Astrocyte of the spinal cord (primary cell): ENCODE measurements at places on chromosomes 3 and 15.

GRCh38 chr3:99808163-99808794, 9.4 kb upstream of the CMSS1 start:
- peak; percentile 83 for DNase-seq

GRCh38 chr3:194204042-194204987, 68.4 kb downstream of the HES1 start:
- DNase-seq, result no peak

- no peak for DNase-seq
Measured at GRCh38 chr15:75097939-75098338, 74.5 kb downstream of the PPCDC start.

GRCh38 chr3:177427540-177427939, 230.3 kb upstream of the TBL1XR1 start:
- DNase-seq, result peak; percentile 69

- DNase-seq, result no peak
Measured at GRCh38 chr3:124793054-124793739, 62.9 kb downstream of the UMPS start.

DNA sequence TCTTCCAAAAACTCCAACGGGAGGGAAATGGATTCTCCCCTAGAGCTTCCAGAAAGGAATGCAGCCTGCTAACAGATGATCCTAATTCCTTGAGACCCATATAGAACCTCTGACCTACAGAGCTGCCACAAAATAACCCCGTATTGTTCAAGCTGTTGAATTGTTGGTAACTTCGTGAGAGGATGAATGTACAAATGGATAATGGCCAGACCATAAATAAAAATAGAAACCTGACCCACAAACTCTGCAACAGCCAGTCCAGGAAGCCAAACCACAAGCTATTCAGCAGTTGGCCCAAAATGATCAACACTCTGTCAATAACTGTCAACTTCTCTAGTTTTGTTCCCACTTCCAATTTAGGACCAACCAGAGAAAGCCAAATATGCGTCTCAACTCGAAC, 414.0 kb upstream of the ZNF717 start:
- peak; percentile 2 for DNase-seq

DNA sequence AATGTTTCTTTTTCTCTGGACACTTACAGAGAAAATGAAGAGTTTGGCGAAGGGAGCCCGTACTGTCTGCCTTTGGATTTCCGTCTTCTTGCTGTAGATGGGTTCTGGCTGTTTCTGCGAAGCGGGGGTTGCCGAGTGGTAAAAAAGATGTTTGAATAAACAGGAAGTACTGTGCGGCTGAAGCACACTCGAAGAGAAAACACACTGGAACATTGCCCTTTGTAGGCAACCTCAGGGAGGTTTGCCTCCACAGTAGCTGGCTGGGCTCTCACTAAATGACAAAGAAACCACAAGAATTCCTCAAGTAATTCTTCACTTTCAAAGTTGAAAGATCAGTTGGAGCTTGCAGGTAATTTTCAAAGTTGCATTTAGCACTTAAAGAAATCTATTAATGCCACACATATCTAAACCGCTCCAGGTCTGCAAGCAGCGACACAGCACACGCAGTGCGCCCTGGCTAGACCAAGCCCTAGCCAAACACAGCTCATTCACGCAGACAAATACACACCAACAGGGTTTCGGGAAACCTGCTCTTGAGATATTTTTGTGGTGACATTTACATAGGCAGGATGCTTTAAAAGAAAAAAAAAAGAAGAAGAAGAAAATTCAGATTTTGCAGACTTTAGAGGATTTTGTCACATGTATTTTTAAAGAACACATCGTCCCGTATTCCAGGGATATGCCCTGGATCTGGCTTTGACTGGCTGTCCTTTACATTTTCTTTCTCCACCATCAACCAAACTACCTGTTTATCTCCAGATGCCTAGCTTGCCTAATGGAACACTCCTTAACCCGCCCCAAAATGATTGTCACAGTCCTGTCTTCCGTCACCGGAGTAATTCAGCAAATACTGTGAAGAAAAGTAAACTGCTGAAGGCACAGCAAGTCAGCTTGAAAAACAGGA, 452.8 kb downstream of the FOXP1 start:
- DNase-seq, result peak; percentile 90

GRCh38 chr3:155995525-155996370, 124.6 kb upstream of the KCNAB1 start:
- DNase-seq, result peak; percentile 55

GRCh38 chr3:105317841-105318240, 48.9 kb upstream of the ALCAM start:
- DNase-seq, result no peak

GRCh38 chr3:190446573-190447279, 3.0 kb downstream of the TMEM207 start:
- DNase-seq, result no peak

GRCh38 chr15:96307856-96308394, 22.6 kb upstream of the NR2F2 start:
- no peak for DNase-seq

DNA sequence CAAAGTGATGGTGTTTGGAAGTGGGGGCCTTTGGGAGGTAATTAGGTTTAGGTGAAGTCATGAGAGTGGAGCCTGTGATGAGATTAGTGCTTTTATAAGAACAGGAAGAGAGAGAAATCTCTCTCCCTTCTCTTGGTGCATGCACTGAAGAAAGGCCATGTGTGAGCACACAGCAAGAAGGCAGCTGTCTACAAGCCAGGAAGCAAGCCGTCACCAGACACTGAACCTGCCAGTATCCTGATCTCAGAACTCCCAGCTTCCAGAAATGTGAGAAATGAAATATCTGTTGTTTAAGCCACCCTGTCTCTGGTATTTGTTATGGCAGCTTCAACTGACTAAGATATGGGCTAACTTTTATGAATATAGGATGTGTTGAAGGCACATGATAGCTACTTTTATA, 72.6 kb downstream of the REC114 start:
- no peak for DNase-seq

- no peak for DNase-seq
Measured at GRCh38 chr3:187011915-187012314, 81.6 kb downstream of the ST6GAL1 start.

DNA sequence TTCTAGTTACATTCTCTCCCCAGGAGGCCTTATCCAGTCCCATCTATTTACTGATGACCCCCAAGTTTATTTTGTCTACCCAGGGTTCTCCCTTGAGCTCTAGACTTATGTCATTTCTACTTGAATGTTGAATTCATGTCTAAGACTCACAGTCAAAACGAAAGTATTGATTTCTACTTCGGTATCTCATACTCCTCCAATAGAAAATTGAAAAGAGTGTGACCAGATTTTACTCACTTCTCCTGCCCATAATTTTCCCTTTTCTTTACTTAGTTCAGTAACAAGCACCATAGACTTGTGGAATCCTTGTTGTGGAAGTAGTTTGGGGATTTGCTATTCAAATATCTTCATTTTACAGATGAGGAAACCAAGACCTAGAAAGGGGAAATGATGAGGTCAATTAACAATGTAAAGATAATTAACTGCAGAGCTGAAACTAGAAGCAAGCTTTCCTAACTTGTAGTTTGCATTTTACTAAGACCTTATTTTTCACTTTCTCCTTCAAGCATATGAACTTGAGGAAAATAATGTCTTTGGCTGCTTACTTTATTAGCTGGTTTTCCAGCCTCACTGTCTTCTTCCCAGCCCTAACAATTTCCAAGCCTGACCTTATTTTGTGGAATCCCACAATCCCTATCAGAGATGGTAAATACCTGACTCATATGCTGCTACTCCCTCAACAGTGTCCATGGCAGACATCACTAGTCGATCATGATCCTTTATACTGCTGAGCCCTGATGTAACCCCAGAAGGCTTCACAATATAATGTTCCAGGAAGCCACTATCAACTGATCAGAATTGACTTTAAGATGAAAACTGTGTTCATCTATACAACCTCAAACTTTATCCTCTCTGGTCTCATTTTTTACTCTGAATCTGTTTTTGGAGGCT, 123.9 kb upstream of the AGBL1 start:
- DNase-seq, result peak; percentile 14

- peak; percentile 93 for DNase-seq
Measured at GRCh38 chr3:171809861-171810628, at the start of gene PLD1. Gene PLD1 (minus strand): TSS chr3:171810483. CDS start chr3:171738051, 72,432 bp downstream.

DNA sequence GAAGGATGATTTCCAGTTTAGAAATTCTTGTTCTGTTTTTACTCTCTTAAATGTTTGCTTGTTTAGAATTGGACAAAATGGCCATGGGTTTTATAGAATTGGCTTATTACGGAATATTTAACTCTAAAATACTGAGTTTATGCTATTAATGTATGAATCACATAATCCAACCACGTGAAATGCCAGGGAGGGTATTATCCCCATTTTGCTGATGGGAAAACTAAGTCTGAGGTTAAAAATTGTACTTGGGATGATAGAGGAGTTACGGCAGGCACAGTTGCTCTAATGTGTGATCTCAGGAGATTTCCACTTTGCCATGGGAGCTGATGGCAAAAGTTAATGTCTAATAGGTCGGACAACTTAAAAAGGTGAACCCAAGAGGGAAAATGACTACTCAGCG, 194.4 kb downstream of the ITPR1 start:
- DNase-seq, result no peak

DNA sequence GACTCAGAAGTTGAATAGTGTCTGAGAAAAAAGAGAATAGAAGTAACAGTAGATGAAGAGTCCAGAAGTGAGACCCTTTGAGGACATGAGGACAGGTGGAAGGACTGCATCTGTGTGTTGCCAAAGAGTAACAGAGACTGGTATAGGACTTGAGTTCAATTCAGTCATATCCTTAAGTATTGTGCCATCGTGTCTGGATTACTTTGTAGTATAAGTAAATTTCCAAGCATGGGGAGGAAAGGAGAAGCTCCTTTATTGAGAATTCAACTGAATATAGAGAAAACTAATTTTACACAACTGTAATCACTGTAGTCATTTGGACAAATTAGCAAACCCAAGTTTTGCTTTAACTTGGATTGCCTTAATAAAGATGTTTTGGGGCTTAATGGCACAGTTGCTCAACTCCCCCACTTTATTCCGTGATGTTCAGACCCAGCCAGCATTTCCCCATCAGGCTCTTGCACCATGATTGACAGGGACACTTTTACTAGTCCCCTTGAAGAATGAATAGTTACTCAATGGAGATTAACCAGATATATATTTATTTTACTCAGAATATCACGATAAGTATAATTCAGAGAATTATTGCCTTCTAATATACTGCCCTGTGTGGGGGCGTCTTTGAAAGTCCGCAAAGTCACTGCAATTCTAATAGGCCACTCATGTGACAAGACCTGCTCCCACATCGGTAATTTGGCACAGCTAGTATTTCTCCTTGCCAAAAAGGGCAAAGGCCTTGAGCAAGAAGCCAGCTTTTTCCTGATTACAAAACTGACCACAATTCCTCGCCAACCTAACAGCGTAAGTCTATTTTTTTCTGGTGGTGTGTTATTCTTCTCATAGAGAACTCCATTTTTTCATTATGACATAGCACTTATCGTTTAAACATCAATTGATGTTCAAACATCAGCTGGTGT, 61.3 kb downstream of the PPARG start:
- DNase-seq, result peak; percentile 37

DNA sequence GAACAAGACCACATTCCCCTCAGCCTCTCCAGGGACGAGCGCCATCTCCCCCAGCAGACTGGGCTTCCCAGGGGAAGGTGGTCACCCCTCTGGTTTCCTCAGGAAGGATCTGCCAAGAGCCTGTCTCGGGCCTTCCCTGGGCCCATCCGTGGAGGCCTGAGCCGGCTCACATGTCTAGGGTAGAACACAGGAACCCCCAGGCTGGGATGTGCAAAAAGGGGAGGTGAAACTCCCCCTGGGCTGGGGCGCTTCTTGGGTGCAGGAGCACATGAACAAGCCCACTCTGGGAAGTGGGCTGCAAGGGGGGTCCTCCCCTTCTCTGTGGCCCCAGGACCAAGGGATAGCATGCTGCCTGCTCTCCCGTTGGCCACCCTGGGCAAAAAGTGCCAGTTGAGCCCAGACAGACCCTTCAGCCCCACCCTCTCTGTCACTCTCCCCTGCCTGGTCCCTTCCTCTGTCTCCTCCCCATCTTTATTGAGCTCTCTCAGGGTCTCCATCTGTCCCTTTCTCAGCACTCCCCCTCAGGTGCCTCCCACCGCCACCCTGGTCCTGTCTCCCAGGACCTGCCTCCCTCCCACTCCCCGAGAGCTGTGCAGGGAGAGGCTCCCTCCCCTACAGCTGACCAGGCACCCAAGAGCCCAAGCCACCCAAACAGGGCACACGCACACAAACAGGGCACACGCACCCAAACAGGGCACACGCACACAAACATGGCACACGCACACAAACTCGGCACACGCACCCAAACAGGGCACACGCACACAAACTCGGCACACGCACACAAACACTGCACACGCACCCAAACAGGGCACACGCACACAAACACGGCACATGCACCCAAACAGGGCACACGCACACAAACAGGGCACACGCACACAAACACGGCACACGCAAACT, 864 bp downstream of the SEMA3G start:
- DNase-seq, result no peak

GRCh38 chr3:151788401-151788800, 25.5 kb upstream of the AADAC start:
- DNase-seq, result no peak

GRCh38 chr3:66353530-66353929, 132.7 kb downstream of the SLC25A26 start:
- peak; percentile 77 for DNase-seq

DNA sequence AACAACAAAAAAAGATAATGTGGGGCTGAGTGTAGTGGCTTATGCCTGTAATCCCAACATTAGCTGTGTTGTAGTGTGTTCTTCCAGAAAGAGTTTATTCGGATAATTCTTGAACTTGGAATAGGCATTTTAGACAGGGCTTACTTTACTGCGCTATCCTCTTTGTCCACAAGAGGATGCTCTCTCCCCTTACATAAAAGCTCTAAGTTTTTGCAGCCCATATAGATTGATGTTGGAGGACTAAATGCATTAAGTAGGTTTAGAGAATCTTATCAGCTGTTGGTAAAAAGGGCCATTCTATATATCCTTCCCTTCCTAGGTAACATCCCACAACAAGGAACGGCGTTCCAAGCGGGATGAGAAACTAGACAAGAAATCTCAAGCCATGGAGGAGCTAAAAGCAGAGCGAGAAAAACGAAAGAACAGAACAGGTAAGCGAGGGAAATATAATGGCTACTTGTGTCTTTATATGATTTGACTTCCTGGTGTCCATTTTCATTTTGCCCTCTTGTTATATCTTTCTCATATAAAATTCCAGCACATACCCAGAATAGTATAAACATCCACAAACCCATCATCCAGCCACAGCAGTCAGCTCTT, 27.8 kb upstream of the ITPKA start:
- peak; percentile 69 for DNase-seq

- DNase-seq, result no peak
Measured at GRCh38 chr15:36575266-36575665, 4.2 kb upstream of the CDIN1 start.
